ENCODE measurements at places on chromosomes 1 and 21. TPM values are rescaled to one million over a fixed set of nuclear protein-coding genes. Genes with fewer than 3 reads are reported as not detected.
A peak's percentile ranks its signal among the peaks of the same experiment; 100 is the strongest.

DNA sequence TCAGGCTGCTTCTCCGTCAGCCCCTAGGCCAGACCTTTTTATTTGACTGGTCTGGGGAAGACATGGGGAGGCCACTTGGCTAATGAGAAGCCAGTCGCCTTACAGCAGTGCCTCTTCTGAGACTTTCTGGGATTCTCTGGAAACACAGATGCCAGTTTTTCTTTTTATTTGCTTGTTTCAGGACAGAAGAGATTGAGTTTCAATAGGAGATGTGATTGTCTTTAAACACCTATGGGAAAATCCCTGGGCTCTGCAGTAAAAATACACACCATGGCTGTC lies 15.4 kb upstream of the BTG2 start:
- DNase-seq = no peak

Gene TAS1R3
- 0.24 TPM for polyA plus RNA-seq

DNA sequence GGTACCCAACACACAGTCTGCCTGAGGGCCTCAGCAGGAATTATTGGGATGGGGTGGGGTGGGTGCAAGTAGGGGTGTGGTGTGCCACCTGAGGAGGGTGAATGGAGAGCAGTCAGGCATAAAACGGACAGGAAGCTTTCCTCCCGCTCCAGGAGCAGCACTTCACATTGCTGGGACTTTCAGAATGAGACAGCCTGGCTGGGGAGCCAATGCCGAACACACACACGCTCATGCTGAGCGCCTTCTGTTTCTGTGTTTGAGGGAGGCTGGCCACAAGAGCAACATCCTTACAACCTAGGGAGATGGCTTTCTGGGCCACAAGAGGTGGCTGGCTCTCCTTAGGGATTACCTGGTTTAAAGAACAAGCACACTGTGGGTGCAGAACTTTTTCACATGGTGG lies 98.0 kb downstream of the LAMC2 start:
- no peak for DNase-seq

Gene OR2T3
- polyA plus RNA-seq = not detected

GRCh38 chr1:11515368-11516300 lies 36.7 kb downstream of the DISP3 start:
- DNase-seq = no peak

- peak; percentile 69 for DNase-seq
Observed at GRCh38 chr1:55140546-55140983, 74.6 kb downstream of the USP24 start.

Gene JAM2
- 65.4 TPM for polyA plus RNA-seq

All from ovary (tissue), 10 donors.